Caco-2 (cell line): ENCODE measurements at places on chromosomes 7 and 10. TPM values are rescaled to one million over a fixed set of nuclear protein-coding genes. Genes with fewer than 3 reads are reported as not detected.

Gene GLI3
- 1.00 and 1.1 TPM in 2 replicates for total RNA-seq

Gene TRIM74
- total RNA-seq: 0.39 TPM in 1 of 2 replicates, not detected in the other

DNA sequence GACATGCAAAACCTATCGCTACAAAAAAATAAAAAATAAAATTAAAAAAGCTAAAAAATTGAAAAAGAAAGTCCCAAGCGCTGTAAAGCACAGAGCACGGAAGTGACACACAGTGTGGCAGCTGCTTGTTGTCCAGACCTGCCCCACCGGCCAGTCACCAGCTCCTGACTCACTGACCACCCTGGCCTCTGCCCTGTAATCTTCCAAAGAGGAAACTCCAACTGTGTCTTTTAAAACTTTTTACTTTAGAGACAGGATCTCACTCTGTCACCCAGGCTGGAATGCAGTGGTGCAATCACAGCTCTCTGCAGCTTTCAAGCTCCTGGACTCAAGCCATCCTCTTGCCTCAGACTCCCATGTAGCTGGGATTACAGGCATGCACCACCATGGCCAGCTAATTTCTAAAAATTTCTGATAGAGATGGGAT is 23.6 kb downstream of the GNA12 start:
- no peak overlapping the region for H3K4me3 ChIP-seq
- no peaks in the 10 kb centered on the region for H3K27me3 ChIP-seq
- H3K27ac ChIP-seq: no peak overlapping the region
- H3K4me1 ChIP-seq: peaks cover 27% of the 10 kb centered on the region

DNA sequence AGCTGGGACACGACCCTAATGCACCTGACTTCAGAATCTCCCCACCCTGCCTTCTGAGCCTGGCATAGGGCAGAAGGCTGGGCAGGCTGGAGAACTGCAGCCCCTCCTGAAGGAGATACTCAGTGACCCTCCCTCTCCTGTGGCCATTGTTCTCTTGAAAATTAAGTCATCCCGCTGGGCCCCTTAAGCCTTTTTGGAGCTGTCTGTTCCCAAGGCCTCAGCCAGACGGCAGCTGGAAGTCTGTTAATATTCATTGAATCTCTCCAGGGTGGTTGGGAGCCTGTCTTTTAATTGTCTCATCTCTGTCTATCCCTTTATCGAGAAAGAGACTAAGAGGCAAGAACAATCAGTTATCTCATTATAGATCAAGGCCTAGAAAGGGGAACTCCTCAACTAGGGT is 118.1 kb upstream of the PCBD1 start:
- no peaks in the 10 kb centered on the region for H3K4me1 ChIP-seq
- no peak overlapping the region for H3K4me3 ChIP-seq
- no peaks in the 10 kb centered on the region for H3K36me3 ChIP-seq
- DNase-seq: no peak
- H3K27me3 ChIP-seq: no peaks in the 10 kb centered on the region

- H3K27me3 ChIP-seq: no peaks in the 10 kb centered on the region
- H3K36me3 ChIP-seq: no peaks in the 10 kb centered on the region
These were observed 285.7 kb downstream of the PPP1R3A start for GRCh38 chr7:113633073-113633472.
